ENCODE measurements at places on chromosomes 1 and 21.
A peak's percentile ranks its signal among the peaks of the same experiment; 100 is the strongest.

DNA sequence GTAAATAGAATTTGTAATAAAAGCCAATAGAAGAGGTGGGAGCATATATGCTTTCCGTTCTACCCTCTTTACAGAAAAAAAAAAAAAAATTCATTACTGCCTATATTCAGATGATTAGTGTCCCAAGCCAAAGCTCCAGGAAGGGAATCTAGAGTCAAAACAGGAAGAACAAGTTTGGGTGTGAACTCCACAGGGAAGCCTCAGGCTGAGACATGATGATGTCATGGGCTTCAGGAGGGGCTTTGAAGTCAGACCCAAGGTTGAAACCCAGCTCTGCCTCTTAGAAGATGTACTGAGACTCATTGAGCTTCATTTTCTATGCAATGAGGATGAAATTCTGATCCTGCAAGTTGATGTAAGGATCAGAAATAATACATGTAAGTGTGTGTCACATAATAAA lies 250.0 kb upstream of the ADGRL2 start:
- DNase-seq = no peak

- DNase-seq = no peak
Measured at GRCh38 chr1:147850737-147851136, 51.9 kb upstream of the GJA8 start.

GRCh38 chr1:103194060-103194459 lies 85.7 kb upstream of the COL11A1 start:
- DNase-seq = no peak

- DNase-seq = peak; percentile 14
Measured at GRCh38 chr1:242836423-242836822, 311.9 kb upstream of the PLD5 start.

GRCh38 chr21:15333951-15334350 lies 269.2 kb upstream of the NRIP1 start:
- no peak for DNase-seq

- DNase-seq = no peak
Measured at GRCh38 chr1:40640314-40641076, 25.0 kb downstream of the RIMS3 start.

- no peak for DNase-seq
Measured at GRCh38 chr1:36207339-36207738, 16.9 kb upstream of the THRAP3 start.

DNA sequence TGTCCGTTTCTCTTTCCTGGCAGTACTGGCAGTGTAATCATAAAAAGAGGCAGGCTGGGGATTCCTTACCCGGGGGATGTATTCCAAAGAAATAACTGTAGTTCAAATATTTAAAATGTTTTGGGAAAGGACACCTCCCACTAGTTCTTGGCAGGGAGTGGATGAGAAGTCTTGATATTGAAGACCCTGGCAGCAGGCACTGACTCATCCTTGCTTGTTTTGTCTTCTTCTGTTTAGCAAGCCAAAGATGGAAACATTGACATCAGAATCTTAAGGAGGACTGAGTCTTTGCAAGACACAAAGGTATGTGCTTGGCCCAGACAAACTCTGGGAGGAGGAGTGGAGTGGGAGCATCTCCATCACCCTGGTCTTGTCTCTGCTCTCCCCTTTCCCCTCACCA lies 639 bp downstream of the IL20 start:
- DNase-seq = no peak

- DNase-seq = no peak
Measured at GRCh38 chr1:173191011-173191705, 16.0 kb downstream of the TNFSF4 start.

DNA sequence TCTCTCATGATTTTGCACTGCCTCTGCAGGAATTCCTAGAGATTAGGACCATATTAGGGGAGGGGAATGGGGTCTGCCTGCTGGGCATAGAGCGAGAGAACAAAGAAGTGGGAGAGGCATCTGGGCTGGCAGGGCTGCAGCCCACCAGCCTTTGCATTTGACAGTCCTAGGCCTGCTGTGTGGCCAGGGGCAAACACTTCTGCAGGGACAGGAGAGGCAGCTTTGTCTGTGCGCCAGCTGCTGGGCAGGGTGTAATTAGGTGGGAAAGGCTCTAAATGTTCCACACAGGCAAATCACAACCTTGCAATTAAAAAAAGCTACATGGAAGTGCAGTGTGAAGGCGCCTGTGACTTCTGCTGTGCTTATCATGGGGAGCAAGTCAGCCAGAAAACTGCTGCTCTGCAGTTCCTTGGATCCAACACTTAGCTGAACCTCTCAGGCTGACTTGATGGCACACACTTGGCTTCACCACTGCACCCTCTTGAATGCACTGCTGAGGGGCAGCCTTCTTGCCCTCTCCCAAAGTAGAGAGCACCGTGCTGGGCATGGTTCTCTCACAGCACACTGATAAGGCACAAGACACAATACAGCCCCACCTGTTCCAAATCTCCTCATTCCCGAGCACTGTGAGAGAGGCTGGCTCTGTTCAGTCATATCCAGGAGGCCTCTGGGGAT lies 73.6 kb upstream of the TLR5 start:
- DNase-seq = peak; percentile 10

- DNase-seq = no peak
Measured at GRCh38 chr1:116148967-116149366, 37.8 kb downstream of the MAB21L3 start.

- no peak for DNase-seq
Measured at GRCh38 chr1:167221126-167221737, 546 bp downstream of the POU2F1 start.

Measured in NCI-H1436 (cell line).